GM12891 (cell line): ENCODE measurements at places on chromosomes 3 and 15.
A peak's percentile ranks its signal among the peaks of the same experiment; 100 is the strongest.

DNA sequence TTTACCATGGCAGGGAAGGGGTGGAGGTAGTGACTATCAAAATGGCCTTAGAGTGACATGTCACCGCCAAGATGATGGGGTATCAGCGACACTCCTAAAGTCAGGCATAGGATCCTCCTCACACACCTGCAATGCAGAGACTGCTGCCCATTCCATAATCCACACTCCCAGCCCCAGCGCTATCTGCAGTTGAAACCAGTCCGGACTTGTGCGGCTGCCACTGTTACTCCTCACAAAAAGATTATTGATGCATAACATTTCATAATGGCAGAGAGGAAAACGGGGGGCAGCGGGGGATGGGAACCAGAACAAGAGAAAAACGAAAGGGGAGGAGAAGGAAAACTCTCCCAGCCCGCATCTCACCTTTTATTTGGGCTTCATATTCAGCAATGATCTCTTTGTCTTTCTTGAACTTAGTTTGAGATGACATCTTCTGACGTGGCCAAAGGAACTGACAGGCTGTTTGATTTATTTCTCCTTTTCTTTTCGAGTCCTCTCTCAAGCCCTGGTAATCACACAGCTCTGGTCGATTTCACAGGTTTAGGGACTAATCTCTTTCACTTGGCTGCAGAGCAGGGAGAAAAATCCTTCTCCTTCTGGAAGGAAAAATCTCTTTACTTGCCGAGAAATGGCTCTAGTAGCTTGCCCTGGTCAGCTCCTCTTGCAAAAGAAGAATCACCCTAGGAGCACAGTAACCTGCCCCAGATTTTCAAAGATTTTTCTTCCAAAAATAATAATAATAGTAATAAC is 749 bp downstream of the SRGAP3 start:
- no peak for DNase-seq

GRCh38 chr3:195010551-195011100 is 260.3 kb downstream of the XXYLT1 start:
- DNase-seq, result no peak

DNA sequence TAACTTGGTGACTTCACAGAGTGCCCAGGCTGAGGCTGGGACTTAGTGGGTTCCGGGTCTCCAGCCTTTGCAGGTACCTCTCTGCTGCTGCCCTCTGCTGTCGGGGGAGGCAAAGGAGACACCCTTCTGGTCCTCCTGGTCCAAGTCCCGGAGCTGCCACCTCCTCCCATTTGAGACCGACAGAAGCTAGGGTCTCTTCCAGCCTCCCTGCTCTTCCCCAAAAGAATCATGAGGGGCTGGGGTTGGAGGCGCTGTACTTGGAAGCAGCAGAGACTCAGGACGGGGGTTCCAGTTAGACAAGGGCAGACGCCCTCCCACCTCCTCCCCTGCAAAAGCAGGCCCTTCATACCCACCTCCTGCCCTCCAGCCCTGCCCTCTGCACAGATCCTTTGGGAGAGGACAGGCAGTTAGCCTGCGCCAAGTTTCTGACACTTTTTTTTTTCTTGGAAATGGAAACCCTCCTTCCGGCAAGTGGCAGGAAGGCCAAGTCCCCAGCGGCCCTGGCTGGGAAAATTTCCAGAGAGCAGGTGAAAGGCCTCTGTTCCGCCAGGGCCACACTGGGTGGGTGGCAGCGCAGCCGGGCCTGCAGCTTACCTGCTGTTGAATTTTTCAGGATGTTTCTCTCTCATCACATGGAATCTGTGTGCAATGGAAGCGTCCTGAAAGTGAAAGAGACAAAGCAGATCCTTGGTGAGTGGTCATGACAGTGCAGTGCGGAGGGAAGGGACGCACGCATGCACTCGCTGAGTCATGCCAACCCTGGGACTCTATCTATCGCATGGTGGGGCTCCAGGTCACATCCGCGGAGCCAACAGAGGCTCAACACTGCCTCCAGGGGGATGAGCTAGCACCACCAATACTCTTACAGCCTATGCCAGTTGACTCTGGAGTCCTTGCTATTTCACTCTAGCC is 119.9 kb downstream of the DGKG start:
- peak; percentile 57 for DNase-seq

- DNase-seq, result no peak
Observed at GRCh38 chr3:137105277-137105977, 147.6 kb downstream of the IL20RB start.

DNA sequence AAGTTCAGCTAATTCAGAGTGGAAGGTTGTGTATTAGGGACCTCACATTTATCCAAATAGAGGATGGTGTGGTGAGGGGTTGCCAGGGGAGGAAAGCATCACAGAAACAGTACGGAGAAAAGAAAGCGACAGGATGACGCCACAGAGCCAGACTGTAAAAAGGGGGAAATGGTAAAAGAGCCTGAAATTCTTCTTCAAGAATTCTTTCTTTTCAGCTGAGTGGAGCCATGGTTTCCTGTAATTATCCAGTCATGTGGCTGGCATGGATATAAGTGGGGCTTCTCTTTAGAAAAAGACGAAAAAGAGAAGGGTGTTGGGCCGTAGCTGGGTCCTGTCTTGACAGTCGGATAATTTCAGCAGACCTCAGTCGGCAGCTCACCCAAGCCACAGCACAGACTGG is 24.5 kb upstream of the PSMD6 start:
- no peak for DNase-seq

GRCh38 chr15:52717481-52717880 is 38.3 kb upstream of the ATOSA start:
- no peak for DNase-seq

DNA sequence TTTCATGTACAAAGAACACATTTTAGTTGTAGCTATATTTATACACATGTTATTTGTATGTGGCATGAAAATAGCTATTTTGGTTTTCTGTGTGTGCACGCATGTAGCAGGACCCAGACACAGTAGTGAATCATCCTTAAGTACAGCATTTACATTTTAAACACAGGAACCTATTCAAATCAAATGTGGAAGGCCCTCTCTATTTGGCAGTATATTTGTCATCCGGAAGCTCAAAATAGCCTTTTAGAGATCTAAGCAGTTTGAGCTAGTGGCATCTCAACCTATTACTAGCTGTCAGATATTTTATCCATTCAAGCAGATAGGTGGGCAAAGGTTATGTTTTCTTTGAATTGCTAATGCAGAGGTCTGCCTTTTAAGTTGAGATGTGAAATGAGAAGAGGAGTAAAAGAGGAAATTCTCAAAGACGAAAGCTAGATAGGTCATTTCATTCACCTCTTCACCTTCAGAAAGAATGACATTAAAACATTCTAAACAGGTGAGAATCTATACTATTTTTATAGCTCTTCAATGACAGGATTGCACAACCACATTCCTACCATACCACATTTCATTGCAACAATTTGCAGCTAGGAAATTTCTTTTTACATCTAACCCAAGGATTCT is 46.3 kb upstream of the TIPARP start:
- DNase-seq, result no peak

GRCh38 chr3:34106879-34107278 is 308.4 kb downstream of the PDCD6IP start:
- no peak for DNase-seq

GRCh38 chr3:155217591-155217990 is 75.9 kb downstream of the STRIT1 start:
- no peak for DNase-seq

- DNase-seq, result no peak
Observed at GRCh38 chr15:72856549-72857040, 73.0 kb upstream of the ADPGK start.

GRCh38 chr3:41222501-41222900 is 23.2 kb downstream of the CTNNB1 start:
- DNase-seq, result no peak

- DNase-seq, result no peak
Observed at GRCh38 chr15:89772932-89773583, 3.1 kb upstream of the MESP2 start.

GRCh38 chr15:86865920-86866319 is 786.2 kb downstream of the AGBL1 start:
- no peak for DNase-seq

DNA sequence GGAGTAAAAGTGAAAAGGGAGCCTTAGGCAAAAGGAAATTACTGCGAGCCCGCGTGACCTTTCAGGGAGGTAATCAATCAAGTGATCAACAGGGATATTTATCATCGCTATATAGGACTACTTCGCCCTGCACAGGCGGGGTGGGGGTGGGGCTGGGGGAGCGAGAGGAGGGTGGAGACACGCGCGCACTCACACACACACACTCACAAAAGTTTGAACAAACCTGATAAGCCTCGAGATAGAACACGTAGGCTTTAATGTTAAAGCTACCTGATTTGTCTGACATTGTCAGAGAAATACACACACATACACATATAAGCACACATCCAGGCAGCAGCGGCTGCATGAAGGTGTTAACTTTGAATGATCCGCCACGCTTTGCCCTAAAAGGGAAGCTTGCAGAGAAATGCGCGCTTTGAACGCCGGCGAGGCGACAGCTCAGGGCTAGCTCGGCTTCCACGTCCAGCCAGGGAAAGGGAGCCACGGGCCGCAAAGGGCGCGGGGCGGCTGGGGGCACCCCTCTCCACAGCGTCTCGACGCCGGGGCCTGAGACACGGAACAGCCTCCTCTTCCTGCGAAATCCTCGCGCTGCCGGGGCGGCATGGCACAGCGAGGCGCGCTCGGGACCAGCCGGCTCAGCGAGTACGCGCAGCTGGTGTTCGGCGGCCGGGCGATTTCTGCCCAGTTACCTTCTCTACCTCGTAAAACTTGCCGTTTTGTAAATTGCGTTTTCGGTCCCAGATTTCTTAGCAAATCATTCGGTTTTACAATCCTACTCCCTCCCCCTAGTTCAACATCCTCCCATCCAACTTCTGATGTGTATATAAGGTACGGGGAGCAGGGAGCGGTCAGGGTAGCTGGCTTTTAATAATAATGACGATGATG is 4.8 kb upstream of the MECOM start:
- no peak for DNase-seq

GRCh38 chr3:30135190-30135589 is 471.2 kb upstream of the TGFBR2 start:
- DNase-seq, result no peak

- DNase-seq, result no peak
Observed at GRCh38 chr3:175088766-175089380, 229.7 kb downstream of the NAALADL2 start.

GRCh38 chr15:99268431-99268830 is 17.1 kb downstream of the LRRC28 start:
- DNase-seq, result no peak

GRCh38 chr3:183959214-183959613 is 58.5 kb downstream of the ABCC5 start:
- DNase-seq, result no peak

GRCh38 chr15:61518191-61518950 is 289.3 kb upstream of the RORA start:
- DNase-seq, result no peak

DNA sequence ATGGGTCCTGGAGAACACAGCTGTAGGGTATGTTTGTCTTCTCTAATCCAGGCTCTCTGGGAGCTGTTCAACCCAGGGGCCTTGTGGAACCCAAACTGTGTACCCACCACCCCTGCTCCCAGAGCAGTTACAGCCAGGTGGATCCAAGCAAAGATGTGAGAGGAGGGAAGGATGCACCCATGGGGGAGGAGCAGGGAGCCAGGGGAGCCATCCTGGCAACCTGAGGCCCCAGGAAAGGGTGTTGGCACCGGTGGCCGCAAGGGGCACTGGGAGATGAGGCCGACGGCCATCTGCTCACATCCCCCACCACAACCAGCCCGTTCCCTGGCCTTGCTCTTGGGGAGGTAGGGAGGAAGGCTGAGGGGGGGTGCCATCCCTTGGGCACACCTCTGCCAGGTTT is 43.2 kb downstream of the CMTM6 start:
- no peak for DNase-seq

DNA sequence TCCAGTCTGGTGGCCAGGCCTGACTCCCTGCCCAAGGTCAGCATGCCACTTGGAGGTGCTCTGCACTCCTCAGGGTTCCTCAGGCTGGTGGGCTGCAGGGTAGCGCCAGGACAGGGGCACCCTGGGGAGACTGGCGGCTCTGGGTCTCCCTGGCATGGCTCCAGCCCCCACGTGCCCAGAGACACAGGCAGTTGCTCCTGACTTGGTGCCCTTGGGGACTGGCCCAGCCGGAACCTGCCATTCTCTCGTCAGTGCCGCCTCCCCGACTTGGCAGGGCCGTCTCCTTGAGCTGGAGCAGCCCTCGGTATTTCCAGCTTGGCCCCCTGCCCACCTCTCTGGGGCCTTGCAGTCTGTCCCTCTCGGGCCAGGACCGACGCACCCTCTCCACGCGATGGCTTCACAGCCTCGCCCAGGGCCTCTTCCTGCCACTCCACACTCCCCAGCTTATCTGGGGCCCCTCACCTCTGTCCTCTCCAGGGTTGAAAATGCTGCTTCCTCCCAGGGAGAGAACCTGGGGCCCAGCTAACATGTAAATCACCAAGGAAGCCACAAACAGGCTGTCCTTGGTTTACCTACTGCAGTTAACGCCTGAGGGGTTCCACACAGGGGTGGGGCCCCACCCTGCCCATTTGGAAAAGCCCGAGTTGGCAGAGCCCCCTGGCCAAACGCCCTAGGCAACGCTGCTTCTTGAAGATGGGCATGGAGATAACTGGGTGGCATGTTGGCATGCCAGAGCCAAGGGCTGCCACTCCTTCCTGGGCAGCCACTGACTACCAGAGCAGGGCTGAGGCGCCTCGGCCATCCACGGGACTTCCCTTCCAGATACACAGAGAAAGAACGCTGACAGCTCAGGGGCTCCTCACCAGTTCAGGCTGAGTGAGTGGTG is 61.4 kb downstream of the SMAD6 start:
- no peak for DNase-seq

GRCh38 chr15:85036716-85037115 is 55.1 kb downstream of the PDE8A start:
- no peak for DNase-seq

DNA sequence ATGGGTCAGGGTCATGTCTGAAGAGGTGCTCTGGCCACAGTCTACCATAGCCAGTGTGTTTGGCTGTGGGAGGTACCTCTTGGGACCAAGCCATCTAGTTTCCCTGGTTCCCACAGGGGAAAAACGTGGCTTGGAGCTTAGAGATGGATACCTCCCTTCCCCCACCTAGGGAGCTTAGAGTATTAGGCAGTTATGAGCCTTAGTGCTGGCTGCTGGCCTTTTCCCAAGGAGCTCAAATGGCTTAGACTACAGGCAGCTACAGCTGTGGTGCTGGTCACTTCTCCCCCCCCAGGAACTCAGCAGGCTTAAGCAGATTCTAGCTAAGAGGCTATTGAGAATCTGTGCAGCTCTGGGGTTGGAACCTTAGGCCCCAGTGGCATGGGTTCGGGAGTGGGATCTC is 591.2 kb downstream of the NSUN3 start:
- no peak for DNase-seq
